Progenitor cell of endocrine pancreas (in vitro differentiated cells): ENCODE measurements at places on chromosomes 6 and 20. TPM values are rescaled to one million over a fixed set of nuclear protein-coding genes. Genes with fewer than 3 reads are reported as not detected.

Gene ELOVL2
- total RNA-seq, result 5.6 and 6.0 TPM in 2 replicates

Gene COL11A2
- total RNA-seq, result 4.3 and 5.3 TPM in 2 replicates

DNA sequence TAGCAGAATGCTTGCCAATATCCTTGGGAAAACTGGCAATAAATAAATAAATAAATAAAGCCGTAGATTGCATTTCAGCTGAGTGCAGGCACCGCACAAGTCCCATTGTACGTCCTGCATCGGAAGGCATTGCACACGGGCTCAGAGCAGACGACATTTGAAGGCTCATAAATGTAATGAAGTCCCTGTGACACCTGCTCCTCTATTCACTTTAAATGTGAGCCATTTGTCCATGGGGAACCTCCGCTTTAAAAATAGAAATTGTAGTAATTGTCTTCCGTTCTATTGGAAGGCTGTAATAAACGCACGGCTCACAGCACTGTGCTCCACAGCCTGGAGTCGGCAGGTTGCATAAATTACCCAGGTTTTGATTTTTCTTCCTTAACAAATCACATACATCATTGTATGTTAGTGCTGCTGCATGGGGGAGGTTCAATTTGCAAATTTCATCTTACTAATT lies 32.6 kb downstream of the MYT1 start:
- peaks cover 6% of the 10 kb centered on the region for H3K4me1 ChIP-seq
- DNase-seq, result no peak
- H3K27ac ChIP-seq, result no peak overlapping the region
- no peak overlapping the region for H3K4me3 ChIP-seq
- H3K36me3 ChIP-seq, result no peaks in the 10 kb centered on the region

GRCh38 chr6:112037783-112038216 lies 16.1 kb upstream of the CCN6 start:
- no peak overlapping the region for H3K27ac ChIP-seq
- no peak overlapping the region for H3K4me3 ChIP-seq
- H3K27me3 ChIP-seq, result peaks cover 7% of the 10 kb centered on the region
- DNase-seq, result no peak
- peaks cover 2% of the 10 kb centered on the region for H3K4me1 ChIP-seq

- no peak overlapping the region for H3K4me3 ChIP-seq
- no peak overlapping the region for H3K27ac ChIP-seq
- no peak for DNase-seq
- H3K36me3 ChIP-seq, result no peaks in the 10 kb centered on the region
Observed at GRCh38 chr20:50969912-50970311, 11.3 kb downstream of the MOCS3 start.

DNA sequence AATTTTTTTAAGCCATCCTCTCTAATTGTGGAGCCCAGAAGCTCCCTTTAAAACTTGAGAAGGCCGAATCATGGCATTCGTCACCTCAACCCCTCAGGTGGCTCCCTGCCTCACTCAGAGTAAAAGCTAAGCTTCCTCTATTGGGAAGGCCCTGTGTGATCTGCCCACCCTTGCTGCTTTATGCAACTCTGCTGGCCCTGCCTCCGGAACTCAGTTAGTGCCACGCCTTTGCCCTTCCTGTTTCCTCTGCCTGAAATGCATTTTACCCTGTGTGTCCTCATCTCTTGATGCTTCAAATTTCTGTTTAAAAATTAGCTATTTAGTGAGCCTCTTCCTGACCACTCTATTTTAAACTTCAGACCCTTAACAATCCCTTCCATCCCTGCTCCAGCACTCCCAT lies 5.7 kb downstream of the PACRG start:
- no peaks in the 10 kb centered on the region for H3K27me3 ChIP-seq
- DNase-seq, result no peak
- no peaks in the 10 kb centered on the region for H3K36me3 ChIP-seq

DNA sequence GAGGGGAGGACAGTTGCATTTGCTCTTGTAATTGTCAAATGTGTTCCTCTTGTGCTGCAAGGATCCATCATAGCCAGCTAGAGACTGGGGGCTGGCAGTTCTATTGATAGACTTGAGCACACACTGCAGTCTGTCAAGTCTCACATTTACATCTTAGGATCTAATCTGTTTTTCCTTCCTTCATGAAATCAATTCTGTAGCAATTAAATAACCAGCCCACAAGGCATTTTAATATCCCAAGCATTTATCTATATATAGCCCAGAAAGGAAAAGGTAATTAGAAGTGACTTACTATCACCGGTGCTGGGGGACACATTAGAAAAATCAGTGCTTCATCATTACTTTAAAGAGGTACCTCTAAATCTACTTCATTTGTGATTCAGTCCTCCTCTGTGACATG lies 143.0 kb upstream of the STXBP5 start:
- H3K4me1 ChIP-seq, result peaks cover 10% of the 10 kb centered on the region
- DNase-seq, result no peak
- H3K27me3 ChIP-seq, result no peaks in the 10 kb centered on the region
- H3K36me3 ChIP-seq, result peaks cover 1% of the 10 kb centered on the region
- no peak overlapping the region for H3K27ac ChIP-seq
